ENCODE measurements at places on chromosomes 11 and 22.

- DNase-seq: no peak
These were observed 27.2 kb upstream of the KIRREL3 start for GRCh38 chr11:127027789-127028188.

GRCh38 chr22:19717691-19718455 is 3.6 kb downstream of the SEPTIN5 start:
- no peak for DNase-seq

GRCh38 chr11:122100037-122100755 is 15.8 kb downstream of the BLID start:
- no peak for DNase-seq

GRCh38 chr11:1425439-1425838 is 35.7 kb downstream of the BRSK2 start:
- DNase-seq: no peak

DNA sequence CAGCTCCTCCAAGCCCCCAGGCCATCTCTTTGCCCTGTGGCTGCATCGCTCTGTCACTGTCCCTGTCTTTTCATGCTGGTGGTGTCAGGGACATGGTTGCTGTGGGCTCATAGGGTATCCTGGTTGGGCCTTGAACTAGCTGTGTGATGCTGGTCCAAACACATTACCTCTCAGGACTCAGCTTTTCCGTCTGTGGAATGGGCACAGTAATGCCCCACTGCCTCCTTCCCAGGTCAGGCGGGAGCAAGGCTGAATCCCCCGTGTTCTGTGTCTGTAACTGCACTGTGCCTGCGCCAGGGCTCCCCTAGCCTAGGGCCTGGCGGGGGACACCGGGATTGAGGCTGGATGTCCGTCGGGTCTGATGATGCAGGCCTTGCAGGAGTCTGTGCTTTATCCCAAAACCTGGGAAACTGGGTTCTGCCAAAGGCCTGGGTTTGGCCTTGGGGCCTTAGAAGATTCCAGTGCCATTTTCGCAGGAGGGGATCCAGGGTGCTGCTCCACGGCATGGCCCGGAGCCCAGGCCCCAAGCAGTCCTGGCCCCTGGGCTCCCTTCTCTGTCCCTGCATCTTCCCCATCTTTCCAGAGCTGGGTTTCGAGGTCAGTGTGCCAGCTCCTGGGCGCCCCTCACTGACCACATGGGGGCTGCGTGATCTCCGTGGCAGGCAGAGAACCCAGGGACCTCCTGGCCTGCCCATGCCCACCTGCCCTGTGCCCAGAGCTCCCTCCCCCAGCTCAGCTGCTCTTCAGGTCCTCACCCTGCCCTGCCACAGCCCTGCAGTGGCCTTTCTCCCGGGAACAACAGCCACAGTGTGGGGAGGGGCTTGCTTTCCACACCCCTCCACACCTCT is 32.7 kb upstream of the CELSR1 start:
- no peak for DNase-seq

DNA sequence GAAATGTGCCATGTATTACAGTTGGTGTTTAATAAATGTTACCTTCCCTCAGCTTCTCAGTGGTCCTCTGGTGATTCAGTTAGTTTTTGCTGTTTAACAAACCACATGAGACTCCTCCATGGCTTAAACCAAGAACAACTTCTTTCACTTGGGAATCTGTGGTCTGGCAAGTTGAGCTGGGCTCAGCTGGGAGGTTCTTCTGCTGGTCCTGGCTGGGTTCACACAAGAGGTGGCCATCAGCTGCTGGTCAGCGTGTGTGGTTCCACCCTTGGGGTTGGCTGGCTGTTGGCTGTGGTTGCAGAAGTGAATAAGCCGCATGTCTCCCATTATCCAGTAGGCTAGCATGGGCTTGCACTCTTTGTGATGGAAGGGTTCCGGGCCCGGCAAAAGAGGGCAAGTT is 160.5 kb downstream of the MIAT start:
- no peak for DNase-seq

DNA sequence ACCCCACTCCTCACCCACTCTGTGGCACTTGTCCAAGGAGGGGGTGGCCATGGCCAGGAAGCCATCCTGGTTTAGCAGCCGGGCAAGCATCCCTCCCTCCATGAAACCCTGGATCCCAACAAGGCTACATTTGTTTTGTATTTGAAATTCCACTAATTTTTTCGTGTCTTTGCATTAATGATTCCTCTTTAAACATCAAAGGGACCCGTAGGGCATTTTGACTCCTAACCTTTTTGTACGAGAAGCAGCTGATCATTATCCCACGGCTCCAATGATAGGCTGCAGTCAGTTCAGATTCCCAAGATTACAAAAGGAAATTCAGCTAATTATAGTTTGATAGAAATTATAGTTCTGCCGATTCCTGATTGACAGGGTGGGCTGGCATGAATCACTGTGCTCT is 10.7 kb downstream of the MYEOV start:
- no peak for DNase-seq

GRCh38 chr11:71995726-71996291 is 2.9 kb upstream of the IL18BP start:
- DNase-seq: no peak

DNA sequence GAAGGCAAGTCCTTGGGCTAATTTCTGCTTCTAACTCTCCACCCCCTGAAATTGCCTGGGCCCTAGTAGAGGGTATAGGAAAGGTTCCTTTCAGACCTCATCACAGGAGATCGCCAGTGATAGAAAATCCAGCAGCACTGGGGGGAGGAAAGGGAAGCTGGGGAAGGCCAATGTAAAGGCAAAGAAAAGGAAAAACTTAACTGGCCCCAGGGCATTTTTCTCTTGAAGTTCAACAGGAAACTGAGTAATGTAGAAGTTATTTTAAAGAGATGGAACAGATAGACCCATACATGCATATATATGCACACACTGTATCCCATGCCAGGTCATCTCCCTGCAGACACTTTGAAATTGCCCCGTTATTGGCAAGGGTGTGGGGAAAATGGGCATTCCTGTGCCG is 134.0 kb downstream of the TRIM44 start:
- no peak for DNase-seq

DNA sequence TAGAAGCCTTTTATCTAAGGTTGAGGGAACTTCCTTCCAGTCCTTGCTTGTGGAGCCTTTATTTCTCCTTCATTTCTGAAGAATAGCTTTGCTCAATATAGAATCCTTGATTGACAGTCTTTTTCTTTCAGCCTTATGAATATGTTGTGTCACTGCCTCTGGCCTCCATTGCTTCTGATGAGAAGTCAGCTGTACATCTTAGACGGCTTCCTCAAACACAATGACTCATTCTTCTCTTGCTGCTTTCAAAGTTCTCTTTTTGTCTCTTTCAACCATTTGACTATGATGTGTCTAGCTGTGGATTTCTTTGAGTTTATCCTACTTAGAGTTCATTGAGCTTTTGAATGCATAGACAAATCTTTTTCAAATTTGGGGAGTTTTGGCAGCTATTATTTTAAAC is 893.2 kb downstream of the BRD1 start:
- no peak for DNase-seq

GRCh38 chr11:1932105-1932480 is 12.6 kb downstream of the TNNT3 start:
- no peak for DNase-seq

All from retinal pigment epithelial cell (primary cell).